ENCODE measurements at places on chromosomes 11 and 22.

- DNase-seq: no peak
Measured at GRCh38 chr11:76623884-76624419, 46.6 kb downstream of the LRRC32 start.

DNA sequence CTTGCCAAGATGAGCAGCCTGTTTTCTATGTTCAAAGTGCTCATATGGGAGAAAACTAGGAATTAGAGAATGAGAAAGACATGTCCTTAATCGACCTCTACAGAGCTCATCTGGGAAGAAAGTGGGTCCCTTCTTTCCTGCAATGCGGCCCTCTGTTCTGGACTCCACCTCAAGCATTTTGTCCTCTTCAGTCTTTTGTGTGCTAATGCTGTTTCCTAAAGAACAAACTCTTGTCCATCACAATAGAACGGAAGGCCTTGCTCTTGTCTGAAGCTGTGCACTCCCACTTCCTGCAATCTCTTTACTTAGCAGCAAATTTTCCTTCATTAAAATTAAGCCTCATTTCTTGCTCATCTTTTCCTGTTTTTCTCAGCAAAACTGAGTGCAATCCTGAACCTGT, 206.6 kb downstream of the OPCML start:
- no peak for DNase-seq

GRCh38 chr11:60970369-60970774, 1.1 kb upstream of the CD6 start:
- no peak for DNase-seq

- DNase-seq: no peak
Measured at GRCh38 chr11:70627219-70627618, 228.9 kb downstream of the CTTN start.

- DNase-seq: no peak
Measured at GRCh38 chr11:72222106-72222891, 2.3 kb upstream of the INPPL1 start.

Measured in left kidney (tissue), 8 donors.